ENCODE measurements at places on chromosomes 1 and 21. TPM values are rescaled to one million over a fixed set of nuclear protein-coding genes. Genes with fewer than 3 reads are reported as not detected.

The CLDN19 gene
- 3.8 TPM for polyA plus RNA-seq

The OR2AK2 gene
- polyA plus RNA-seq = not detected

The SLC30A2 gene
- polyA plus RNA-seq = 4.8 TPM

The MYBPH gene
- 0.70 TPM for polyA plus RNA-seq

The CYP4X1 gene
- 1.1 TPM for polyA plus RNA-seq

The PTGFRN gene
- polyA plus RNA-seq = 16.0 TPM

The HES3 gene
- polyA plus RNA-seq = not detected

The HHAT gene
- 3.9 TPM for polyA plus RNA-seq

The HTR6 gene
- not detected for polyA plus RNA-seq

All from hepatocyte (in vitro differentiated cells).